ENCODE measurements at places on chromosomes 12 and 14. TPM values are rescaled to one million over a fixed set of nuclear protein-coding genes. Genes with fewer than 3 reads are reported as not detected.

Gene SLC6A12
- 0.67 TPM for polyA plus RNA-seq

Gene ART4
- polyA plus RNA-seq, result not detected

Gene FLVCR2
- not detected for polyA plus RNA-seq

Gene IFNG-AS1
- polyA plus RNA-seq, result not detected

Gene PTPRR
- 977 TPM for polyA plus RNA-seq

Gene LMO3
- polyA plus RNA-seq, result 71.5 TPM

Gene GPRC5A
- not detected for polyA plus RNA-seq

Gene CHPT1
- polyA plus RNA-seq, result 57.5 TPM

Gene KCNC2
- polyA plus RNA-seq, result not detected

Gene MMP17
- 0.69 TPM for polyA plus RNA-seq

Gene MMAB
- 17.4 TPM for polyA plus RNA-seq

Gene LRIG3
- 0.34 TPM for polyA plus RNA-seq

Gene OAS2
- 0.34 TPM for polyA plus RNA-seq

Gene ESR2
- polyA plus RNA-seq, result 0.09 TPM

Gene SLC6A15
- 75.1 TPM for polyA plus RNA-seq

Gene FOXN4
- 0.40 TPM for polyA plus RNA-seq

Gene TAS2R19
- 2.3 TPM for polyA plus RNA-seq

Gene SPIC
- polyA plus RNA-seq, result not detected

Gene RNFT2
- 16.2 TPM for polyA plus RNA-seq
